ENCODE measurements at places on chromosomes 5 and 9.

DNA sequence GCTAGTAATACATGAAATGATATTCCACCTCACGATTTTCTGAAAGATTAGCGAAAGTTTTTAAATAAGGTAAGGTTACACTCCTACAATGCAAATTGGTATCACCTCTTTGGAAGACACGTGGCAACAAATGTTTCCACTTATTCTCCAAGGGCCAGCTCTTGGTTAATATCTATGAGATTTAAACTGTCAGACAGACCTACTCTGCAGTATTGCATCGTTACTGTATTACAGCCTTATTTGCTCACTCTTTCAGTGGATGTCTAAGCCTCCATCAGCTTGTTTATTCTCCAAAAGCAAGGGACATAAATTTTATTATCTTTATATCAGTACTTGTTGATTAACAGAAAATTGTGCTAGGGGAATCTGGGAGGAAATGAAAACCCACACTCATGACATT lies 135.7 kb downstream of the MLLT3 start:
- no peak for DNase-seq

- no peak for DNase-seq
These were observed 38.6 kb upstream of the SNX2 start for GRCh38 chr5:122736086-122736845.

GRCh38 chr9:4921449-4921848 lies 63.6 kb upstream of the JAK2 start:
- no peak for DNase-seq

DNA sequence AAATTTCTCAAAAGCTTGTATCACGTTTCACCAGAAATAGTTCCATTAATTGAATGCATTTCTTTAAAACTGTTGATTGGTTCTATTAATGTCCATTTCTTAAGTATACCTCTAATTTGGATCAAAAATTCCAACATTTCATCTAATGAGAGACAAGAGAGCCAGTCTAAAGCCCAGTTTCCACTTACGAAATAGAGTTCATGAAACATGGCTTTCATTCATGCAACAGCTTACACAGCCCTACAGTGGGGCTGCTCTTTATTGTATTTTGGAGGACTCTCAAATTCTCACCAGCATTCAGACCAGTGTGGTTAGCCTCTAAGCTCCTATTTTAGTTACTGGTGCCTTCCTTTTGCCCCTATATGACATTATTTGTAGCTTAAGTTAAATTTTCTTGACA lies 566.9 kb upstream of the RGMB start:
- no peak for DNase-seq

DNA sequence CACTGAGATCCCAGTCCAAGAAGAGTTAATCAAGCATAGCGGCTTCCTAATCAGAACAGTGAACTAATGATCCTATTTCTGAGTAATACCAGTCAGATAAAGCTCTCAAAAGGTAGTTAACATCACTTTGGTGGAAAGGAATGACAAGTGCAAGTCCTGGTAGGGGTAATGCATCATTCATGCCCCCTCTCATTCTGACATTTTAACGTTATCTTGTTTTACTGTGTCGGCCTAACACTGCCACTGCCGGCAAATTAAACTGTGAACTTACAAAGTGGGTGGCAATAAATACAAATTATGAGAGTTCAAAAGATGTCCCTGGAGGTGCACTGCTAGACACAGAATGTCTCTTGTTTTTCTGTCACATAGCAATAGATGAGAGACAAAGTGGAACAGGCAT lies 131.6 kb downstream of the EBF1 start:
- no peak for DNase-seq

DNA sequence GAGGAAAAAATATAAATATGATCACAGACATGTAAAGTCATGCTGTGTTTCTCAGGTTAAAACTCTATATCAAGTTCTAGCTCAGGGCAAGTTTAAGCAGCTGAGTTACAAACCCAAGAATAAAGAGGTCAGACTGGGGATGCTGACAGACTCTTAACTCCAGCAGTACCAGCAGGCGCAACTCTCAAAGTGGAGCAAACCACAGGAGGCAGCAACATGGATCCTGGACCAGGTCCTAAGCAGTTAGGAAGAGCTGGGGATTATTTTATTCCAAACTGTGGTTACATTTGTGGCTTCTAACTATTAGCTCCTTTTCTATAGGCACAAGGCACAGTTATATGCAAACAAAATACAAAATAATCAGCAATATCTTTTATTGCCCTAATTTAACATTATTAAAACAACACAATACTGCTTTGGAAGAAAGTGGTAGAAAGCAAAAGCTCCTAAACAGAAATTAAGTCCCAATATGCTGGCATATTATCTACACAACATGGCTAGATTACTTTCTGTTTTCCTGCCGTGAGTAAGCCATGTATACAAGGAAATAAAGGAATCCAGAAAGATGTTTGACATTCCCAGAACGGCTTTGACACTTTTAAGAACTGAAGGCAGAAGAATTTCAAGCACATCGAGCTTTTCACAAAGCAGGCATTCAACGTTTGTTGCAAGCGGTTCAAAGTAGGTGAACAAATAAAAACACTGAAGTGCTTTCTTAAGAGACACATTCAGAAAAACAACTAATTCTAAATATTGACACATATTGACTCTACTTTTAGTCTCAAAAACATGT lies 378.8 kb upstream of the ZNF608 start:
- no peak for DNase-seq

GRCh38 chr9:131469951-131470350 lies 32.8 kb upstream of the POMT1 start:
- no peak for DNase-seq

DNA sequence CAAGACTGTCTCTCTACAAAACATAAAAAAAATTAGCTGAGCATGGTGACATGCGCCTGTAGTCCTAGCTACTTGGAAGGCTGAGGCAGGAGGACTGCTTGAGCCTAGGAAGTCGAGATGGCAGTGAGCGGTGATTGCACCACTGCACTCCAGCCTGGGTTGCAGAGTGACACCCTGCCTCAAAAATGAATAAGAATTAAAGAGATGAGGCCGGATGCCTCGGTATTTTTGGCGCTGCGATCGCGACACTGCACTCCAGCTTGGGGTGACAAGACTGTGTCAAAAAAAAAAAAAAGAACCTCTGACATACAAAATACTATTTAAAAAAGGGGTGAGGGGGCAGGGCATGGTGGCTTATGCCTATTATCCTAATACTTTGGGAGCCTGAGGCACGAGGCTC lies 7.3 kb downstream of the GPBP1 start:
- no peak for DNase-seq

DNA sequence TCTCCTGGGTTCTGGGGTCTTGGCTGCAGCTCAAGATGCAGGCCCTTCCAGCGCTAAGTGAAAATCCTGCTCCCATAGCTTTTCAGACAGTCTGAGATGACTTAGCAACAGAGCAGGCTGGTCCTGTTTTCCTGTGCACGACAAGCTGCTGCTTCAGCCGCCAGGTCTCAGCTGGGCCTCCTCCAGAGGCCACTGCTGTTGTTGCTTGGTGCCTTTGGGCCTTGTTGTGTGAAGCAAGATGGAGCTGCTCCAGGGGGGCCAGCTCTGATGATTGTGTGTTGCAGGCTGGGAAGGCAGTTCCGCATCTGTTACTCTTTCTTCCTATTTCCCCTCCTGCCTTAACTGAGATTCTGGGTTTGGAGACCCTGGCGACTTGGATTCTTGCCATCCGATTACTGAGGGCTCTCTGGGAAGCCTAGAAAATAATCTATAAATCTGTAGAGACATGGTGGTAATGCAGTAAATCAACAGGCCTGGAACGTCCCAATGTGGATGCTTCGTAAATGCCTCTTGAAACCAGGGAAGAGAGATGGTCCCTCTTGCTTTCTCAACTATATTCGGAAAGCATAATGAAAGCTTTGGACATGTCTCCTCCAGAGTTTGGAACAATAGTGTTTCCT lies 3.2 kb downstream of the MAP1B start:
- no peak for DNase-seq

- peak; percentile 85 for DNase-seq
These were observed 14.8 kb downstream of the RASEF start for GRCh38 chr9:83047839-83048775.

DNA sequence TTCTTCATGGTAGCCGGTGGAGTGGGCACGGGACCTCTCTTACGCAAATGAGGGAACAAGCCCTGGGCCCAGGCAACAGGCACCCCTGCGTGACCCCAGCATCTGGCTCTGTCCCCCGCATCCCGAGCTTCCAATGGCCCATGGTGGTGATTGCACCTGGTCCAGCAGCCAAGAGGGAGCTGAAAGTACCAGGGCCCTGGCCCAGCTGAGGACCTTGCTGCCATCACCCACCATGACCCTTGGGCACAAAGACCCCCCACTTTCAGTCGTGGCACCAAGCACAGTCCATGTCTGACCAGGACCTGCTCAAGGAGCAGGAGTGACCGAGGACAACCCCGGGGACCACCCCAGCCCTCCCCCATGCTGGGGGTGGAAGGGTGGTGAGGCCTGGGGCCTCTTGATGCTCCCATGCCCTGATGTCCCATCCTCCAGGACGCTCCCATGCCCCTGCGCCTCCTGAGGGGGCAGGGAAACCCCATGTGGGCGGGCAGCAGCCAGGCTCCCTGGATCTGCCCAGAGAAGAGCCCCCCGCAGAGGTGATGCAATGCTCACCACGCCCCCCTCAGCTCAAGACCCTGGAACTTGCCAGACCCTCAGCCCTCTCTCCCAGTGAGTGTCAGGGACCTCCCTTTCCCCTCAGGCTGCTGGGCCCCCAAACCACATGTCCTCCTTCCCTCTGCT lies 123.9 kb downstream of the ADAMTS2 start:
- no peak for DNase-seq

DNA sequence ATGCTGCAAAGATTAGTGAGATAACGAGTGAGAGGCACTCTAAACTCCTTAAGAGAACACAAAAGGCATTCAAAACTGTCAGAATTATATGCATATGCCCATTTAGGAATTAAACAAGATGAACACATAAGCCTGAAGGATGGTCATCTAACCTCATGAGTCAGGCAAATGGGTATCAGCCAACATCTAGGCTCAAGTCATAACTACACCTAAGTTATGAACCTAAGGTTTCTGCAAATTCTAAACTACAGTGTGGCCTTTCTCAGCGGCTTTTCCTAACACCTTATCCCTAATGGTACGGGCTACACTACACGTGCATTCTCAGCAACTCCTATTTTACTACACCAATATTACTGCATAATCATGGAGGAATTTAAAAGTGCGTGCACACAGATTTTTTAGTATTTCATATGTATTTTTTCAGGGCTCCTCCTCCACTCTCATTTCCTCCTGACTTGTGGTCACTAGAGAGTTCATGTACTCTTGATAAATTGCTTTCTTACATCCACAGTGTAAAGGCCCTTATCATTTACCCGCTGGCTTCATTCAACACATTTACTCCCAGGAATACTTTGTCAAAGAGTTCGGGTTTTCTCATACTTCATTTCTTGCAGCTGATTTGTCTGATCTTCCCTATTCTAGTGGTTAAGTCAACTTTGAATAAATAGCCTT lies 316.5 kb downstream of the BNC2 start:
- DNase-seq = no peak

GRCh38 chr9:125427556-125427955 lies 165.9 kb downstream of the GAPVD1 start:
- no peak for DNase-seq

GRCh38 chr5:81633471-81633870 lies 117.4 kb downstream of the SSBP2 start:
- no peak for DNase-seq

DNA sequence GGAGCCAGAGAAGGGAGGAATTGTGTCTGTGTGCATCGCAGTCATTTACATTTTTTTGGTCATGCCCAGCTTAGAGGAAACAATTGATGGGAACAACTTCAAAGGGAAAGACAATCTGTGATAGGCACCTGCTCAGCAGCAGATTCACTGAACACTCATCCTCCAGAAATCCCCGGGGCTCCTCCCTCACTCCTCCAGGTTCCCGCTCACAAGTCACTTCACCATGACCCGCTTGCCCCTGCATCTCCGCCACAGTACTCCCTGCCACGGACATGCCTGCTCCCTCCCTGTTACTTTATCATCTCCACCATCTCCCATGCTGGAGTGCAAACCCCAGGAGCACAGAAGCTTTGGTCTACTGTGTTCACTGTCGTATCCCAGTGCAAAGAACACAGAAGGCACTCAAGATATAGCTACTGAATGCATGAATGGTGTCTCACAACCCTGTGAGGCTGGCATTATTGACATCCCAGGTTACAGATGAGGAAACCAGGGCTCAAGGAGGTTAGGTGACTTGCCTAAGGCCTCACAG lies 16.2 kb downstream of the LHX6 start:
- no peak for DNase-seq

- no peak for DNase-seq
These were observed 30.9 kb downstream of the CDO1 start for GRCh38 chr5:115785381-115786065.

- DNase-seq = no peak
These were observed 2.3 kb upstream of the ENG start for GRCh38 chr9:127856729-127857116.

DNA sequence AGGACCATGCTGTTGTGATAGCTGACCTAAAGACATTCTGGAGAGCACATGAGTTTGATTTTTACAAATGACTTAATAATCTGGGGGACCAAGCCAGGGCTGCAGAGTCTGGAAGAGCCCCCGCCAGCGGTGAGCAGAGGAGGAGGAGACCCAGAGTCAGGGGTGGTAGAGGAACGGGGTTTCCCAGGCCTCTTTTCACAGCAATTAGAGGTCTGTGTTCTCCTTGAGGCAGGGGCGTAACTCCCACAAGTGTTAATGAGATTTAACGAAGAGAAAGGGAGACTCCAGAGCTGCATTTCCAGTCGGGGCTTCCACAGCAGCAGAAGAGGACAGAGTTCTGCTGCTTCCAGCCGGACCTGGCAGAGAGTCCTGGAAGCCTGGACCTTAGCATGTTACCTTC lies 137.9 kb upstream of the SLC24A2 start:
- no peak for DNase-seq

DNA sequence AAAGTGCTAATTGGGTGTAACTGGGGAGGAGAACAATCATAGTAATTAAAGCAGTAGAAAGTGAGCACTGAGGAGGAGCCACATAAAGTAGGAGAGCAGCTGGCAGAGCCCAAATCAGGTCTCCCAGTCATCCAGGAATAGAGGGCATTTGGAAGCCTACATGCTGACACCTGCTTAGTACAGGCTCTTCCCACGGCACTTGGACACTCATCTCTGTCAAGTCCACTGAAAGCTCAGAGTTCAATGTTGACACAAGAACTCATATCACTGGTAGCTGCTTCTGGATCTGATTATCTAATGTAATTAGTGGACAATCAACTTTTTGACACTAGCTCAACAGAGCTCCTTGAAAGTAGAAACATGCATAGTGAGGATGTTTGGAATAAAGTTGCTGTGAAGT lies 45.9 kb upstream of the PCSK1 start:
- DNase-seq = no peak

DNA sequence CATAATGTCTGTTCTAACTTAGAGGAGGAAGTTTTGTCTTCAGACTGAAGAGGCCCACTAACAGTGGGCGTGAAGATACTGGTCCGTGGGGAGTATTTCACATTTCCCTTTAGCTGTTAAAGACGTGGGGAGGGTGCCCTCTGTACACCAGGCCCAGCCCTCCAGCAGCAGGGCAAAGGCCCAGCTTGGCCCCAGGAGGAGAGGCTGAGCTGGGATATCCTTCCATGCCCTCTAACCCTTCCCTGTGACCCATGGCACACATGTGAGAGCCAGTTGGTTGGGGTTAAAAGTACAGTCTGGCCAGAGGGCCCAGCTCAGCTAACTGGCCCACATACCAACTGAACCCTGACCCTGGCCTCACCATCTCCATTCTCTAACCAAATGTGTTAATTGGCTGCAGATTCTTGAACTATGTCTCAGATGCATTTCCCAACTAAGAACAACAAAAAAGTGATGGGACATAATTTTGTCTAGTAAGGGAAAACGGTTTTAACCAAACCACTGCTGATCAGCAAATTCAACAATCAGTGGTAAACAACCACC lies 74.4 kb downstream of the LHFPL2 start:
- no peak for DNase-seq

GRCh38 chr9:122883125-122883524 lies 22.0 kb downstream of the RC3H2 start:
- no peak for DNase-seq
